T-cell (primary cell): ENCODE measurements at places on chromosomes 2 and 18. TPM values are rescaled to one million over a fixed set of nuclear protein-coding genes. Genes with fewer than 3 reads are reported as not detected.

KCNG3 gene
- not detected for total RNA-seq

TUBA4B gene
- total RNA-seq: not detected

DNA sequence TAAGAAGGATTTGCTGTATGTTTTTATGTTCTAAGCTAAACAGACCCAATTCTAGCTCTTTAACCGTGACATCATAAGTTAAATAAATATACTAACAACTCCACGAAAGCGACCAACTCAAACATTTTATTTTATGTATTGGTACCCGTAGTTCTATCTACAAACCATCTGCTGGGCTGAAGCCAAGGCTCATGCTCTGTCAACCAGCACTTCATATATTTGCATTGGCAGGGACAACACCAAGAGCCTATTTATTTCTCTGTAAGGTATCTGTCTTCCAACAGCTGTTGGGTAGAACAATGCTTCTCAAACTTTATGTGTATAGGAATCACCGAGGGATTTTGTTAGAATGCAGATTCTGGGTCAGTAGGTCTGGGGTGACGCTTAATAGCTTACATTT, 64.5 kb downstream of the PID1 start:
- no peaks in the 10 kb centered on the region for H3K4me1 ChIP-seq
- no peak overlapping the region for H3K4me3 ChIP-seq
- H3K27me3 ChIP-seq: no peaks in the 10 kb centered on the region
- H3K27ac ChIP-seq: no peak overlapping the region
- H3K36me3 ChIP-seq: no peaks in the 10 kb centered on the region
- DNase-seq: no peak

RASGRP3 gene
- total RNA-seq: 7.0 TPM
